ENCODE measurements at places on chromosomes 3 and 15. TPM values are rescaled to one million over a fixed set of nuclear protein-coding genes. Genes with fewer than 3 reads are reported as not detected.

- peak overlapping the region; percentile 30 for H3K27ac ChIP-seq
- DNase-seq, result peak; percentile 52
- H3K27me3 ChIP-seq, result no peaks in the 10 kb centered on the region
- peak overlapping the region; percentile 34 for H3K4me3 ChIP-seq
Observed at GRCh38 chr15:82571722-82572222, 31.5 kb upstream of the RPS17 start.

The TMEM41A gene
- 31.2 TPM for total RNA-seq

The THRB gene
- total RNA-seq, result 17.2 TPM

- H3K4me1 ChIP-seq, result peaks cover 15% of the 10 kb centered on the region
- no peaks in the 10 kb centered on the region for H3K27me3 ChIP-seq
- no peaks in the 10 kb centered on the region for H3K36me3 ChIP-seq
- H3K27ac ChIP-seq, result no peak overlapping the region
- DNase-seq, result no peak
Observed at GRCh38 chr15:89115547-89115946, 27.3 kb downstream of the ABHD2 start.

- H3K36me3 ChIP-seq, result no peaks in the 10 kb centered on the region
- H3K4me3 ChIP-seq, result no peak overlapping the region
- no peak for DNase-seq
Observed at GRCh38 chr3:85170646-85171045, 211.9 kb downstream of the CADM2 start.

DNA sequence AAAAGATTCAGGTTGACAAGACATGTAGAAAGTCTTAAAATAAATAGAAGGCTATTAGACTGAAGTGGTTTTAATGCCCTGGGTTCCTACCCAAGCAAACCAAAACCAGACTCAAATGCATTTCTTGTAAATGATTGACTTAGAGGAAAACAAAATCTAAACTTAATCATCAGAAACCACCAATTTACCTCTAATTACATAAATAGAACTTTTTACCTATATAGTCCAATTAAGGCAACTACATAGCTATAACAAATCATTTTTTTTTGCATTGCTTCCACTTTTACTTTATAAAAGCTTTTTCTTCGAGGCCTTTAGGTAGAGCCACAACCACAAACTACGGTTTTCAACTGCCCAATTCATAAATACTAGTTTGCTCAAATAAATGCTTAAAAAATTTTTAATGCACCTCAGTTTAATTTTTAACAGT, 231.3 kb upstream of the ARHGEF26 start:
- no peak for DNase-seq
- no peaks in the 10 kb centered on the region for H3K27me3 ChIP-seq
- no peaks in the 10 kb centered on the region for H3K4me1 ChIP-seq
- H3K36me3 ChIP-seq, result no peaks in the 10 kb centered on the region

DNA sequence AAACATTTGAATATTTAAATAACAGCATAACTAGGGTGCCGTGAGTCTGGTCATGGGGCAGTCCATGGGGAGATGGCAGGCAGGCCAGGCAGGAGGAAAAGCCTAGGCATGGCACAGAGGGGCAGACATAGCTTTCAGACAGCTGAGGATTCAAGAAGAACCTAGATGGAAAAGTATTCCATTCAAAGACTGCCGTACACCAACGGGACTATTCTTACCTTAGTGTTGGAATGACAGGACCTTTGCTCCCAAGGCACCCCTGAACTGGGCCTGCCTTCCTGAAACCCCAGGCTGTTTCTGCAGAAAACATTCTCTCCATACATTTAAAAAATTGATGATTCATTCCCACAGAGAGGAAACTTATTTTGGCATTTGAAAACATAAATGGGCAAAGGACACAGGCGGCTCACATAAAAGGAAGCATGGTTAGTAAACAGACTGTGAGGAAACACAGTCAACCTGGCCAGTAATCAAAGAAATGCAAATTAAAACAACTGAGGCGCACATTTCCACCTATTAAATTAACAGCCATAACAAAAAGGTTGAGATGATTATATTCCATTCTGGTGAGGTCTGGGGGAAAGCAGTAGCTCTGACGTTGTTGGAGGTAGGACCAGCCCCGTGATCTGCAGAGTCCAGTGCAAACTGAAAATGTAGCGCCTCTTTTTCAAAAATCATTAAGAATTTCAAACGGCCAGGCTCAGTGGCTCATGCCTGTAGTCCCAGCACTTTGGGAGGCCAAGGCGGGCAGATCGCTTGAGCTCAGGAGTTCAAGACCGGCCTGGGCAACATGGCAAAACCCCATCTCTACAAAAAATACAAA, 71.3 kb upstream of the SMAD3 start:
- no peaks in the 10 kb centered on the region for H3K4me1 ChIP-seq
- no peaks in the 10 kb centered on the region for H3K27me3 ChIP-seq
- H3K36me3 ChIP-seq, result no peaks in the 10 kb centered on the region
- no peak overlapping the region for H3K4me3 ChIP-seq
- no peak overlapping the region for H3K27ac ChIP-seq

The GOLGA6A gene
- not detected for total RNA-seq
